HL-60 (cell line): ENCODE measurements at places on chromosomes 11 and 22.
A peak's percentile ranks its signal among the peaks of the same experiment; 100 is the strongest.

- DNase-seq, result no peak
Observed at GRCh38 chr11:121553806-121554205, 101.0 kb upstream of the SORL1-AS1 start.

GRCh38 chr11:103183981-103184611, 74.9 kb downstream of the DYNC2H1 start:
- no peak for DNase-seq

DNA sequence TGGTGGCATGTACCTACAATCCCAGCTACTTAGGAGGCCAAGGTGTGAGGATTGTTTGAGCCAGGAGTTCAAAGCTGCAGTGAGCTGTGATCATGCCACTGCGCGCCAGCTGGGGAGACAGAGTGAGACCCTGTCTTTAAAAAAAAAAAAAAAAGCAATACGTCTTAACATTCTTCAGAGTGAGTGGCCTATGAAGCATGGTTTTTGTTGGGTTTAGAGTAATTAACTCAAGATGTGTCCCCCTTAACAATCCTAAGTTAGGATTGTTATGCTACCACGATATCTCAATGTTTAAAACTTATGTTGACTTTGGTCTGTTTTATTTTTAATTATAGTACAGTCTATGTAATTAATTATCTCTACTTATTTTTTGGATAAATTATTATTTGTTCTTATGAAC, 156.1 kb downstream of the HIPK3 start:
- no peak for DNase-seq

- no peak for DNase-seq
Observed at GRCh38 chr11:30046578-30046945, 29.7 kb upstream of the KCNA4 start.

DNA sequence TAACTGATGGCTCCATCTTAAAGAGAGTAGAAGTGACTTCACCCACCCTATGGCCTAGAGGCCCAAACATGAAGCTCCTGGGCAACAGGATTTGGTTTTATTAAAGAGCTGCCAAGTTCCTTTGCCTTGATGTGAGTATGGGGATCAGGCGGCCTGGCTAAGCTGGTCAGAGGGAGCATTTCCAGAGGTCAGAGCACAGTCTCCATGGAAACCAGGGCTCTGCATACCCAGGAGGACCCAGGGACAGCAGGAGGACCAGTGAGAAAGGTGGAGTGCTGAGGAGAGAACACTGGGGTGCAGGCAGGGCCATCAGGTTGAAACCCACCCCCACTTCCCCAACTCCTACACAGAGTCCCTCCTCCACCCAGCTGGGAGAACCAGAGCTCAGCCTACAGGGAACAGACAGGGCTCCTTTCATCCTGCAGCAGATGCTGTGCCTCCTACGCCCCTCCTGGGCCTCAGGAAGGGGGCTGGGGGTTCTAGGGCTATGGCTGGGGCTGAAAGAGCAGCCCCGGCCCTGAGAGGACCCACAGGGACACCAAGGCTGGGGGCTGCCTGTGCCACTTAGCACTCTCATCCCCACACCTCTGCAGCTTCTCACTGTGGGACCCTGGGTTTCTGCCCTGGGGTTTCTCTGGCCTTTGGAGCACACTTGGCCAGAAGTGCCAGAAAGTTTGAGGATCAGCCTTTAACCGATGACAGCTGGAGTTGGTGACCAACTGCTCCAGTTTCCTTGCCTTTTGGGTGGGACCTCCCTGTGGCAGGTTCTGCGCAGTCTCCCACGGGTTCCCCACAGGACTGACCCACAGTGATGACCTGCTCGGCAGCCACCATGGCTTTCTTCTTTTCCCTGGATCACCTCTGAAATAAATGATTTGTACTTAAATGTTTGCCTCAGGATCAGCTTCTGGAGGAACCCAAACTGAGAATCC, 13.8 kb upstream of the P2RY6 start:
- DNase-seq, result no peak

DNA sequence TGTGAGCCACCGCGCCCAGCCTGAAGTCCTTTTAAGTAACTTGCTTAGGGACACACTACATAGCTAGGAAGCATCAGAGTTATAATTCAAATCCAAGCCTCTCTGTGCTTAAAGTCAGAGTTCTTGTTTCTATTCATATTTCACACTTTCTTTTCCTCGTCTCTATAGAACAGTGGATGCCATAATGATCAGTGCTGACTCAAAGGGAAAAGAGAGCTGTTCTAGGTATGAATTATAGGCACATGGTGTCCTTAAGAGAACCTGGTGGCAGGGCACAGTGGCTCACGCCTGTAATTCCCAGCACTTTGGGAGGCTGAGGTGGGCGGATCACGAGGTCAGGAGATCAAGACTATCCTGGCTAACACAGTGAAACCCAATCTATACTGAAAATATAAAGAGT, 400.2 kb upstream of the DDI1 start:
- no peak for DNase-seq

DNA sequence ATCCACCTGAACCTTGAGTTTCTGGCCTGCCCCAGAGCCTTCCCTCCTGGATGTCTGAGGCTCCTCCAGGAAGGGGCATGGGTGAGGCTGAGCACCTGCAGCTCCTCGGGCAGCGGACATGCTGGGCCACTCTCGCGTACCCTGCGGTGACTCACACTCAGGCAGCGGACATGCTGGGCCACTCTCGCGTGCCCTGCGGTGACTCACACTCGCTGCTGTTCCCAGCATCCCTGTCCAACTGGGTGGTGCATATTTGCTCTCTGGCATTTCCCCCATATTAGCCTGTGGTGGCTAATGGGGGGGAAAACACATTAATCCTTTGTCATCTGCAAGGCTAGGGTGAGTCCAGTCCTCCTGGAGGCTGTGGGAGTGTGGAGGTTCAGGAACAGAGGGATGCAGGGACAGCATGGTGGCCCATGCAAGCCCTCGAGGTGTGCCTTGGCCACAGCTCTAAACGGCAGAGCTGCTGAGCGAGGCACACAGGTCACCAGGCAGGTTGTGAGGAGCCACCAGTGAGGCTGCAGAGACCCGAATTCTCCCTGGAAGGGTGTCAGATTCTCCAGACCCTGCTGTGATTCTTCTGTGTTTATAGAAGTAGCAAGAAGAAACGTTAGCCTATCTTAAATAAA, 728.1 kb downstream of the BRD1 start:
- DNase-seq, result no peak

DNA sequence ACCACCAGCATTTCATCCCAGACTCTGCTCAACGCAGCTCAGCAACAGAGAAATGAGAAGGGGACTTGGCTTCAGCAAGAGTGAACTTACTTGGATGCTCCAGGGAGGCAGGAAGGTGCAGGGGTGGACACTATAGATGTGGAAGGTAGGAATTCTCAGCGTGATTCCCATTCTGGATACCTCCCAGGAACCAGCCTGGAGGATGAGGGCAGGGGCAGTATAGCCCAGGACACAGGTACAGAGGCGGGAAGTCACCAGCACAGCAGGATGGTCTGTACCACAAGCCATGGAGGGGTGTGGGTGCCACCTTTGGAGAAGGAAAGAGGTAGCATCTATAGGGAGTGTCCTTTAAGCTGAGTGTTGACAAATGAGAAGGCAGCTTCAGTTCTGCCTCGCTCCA, 1275.2 kb downstream of the TBC1D22A start:
- no peak for DNase-seq

DNA sequence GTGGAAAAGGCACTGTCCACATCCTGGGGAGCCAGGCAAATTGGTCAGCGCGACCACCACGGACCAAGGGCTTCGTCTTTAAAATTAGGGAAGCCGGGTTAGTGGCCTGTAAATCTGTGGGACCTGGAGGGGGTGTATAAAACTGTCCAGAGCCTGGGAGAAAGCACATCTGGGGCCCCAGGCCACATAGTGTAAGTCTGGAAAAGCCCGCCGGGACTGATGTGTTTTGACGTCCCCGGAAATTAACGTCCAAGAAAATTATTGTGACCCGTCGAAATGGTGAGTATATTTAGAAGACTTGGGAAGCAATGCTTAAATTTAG, 4.2 kb upstream of the IGF2 start:
- no peak for DNase-seq

- no peak for DNase-seq
Observed at GRCh38 chr11:117486059-117486458, 158.4 kb downstream of the CEP164 start.

DNA sequence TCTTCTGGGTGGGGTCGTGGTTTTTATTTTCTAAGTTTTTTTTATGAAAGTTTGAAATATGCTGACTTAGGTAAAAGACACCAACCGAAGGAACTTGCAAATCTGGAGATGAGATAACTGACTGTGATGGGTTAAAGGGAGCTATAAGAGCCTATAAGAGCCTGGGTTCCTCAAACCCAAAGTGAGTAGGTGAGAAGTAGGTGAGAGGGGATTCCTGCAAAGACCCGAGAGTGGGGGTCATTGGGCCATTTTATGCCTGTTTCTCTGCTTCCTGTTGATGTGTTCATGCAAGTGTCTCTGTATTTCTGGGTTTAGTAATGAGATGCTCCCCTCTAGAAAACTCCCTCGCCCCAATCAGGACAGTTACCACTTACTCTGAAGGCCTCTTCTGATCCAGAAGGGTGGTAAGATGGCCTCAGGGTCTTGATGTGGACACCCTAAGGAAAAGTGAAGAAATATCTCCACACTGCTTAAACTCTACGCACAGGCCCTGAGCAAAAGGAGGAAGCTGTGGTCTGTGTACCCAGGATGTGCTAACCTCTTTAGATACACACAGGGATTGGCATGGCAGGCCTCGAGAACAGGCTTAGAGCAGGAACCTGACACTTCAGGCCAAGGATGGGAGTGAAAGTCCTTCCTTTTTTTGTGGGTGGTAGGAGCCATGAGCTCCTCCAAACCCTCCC, 1.8 kb downstream of the FLI1 start:
- DNase-seq, result peak; percentile 97

DNA sequence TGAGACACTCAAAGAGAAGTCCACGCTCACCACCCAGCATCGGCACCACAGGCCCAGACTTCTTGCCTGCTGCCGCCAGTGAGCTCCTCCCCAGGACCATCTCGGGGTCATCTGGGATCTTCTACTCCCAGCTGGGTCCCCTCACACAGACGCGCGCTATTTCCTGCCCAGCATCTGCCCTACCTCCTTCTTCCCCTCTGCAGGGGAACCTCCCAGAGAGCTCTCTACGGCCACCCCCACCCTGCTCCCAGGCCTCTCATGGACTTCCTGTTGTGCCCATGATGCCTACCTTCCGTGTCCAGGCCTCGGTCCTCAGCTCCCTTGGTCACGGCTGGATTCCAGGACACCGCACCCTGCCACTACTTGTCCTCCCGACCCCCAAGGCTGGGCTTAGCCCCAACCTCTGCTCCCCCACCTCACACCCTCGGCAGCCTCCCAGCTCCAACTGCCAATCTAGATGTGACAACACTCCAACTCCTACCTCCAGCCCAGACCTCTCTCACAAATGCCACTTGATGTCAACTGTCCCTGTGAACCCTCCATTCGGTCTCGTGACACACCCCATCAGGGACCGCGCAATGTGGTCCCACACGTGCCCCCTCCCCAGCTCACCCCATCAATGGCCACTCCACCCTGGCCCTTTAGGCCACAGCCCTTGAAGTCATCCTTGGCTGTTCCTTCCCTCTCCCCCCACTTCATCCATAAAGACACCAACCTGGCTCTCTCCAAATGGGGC, 45.3 kb downstream of the SGSM3 start:
- DNase-seq, result peak; percentile 69

GRCh38 chr11:46254133-46254491, 23.4 kb upstream of the CREB3L1 start:
- no peak for DNase-seq

- DNase-seq, result no peak
Observed at GRCh38 chr11:68992743-68993255, 12.0 kb upstream of the MRGPRD start.

DNA sequence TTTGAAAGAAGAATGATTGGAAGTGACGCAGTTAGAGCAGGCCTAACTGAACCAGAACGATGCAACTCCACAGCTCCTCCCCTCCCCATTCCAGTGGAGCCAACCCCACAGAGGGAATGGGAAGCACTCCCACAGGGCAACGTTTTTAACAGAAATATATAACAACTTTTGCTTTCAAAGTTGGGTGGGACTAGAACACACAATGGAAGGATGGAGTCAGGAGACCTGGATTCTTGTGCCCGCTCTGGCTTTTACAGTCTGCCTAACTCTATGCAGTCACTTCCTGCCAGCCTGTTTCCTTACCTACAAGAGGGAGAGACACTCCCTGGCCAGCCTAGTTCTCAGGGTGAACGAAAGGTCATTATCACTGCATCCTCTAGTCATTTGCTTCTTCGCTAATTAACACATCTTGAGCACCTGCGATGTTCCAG, 75.5 kb downstream of the PACSIN2 start:
- no peak for DNase-seq

DNA sequence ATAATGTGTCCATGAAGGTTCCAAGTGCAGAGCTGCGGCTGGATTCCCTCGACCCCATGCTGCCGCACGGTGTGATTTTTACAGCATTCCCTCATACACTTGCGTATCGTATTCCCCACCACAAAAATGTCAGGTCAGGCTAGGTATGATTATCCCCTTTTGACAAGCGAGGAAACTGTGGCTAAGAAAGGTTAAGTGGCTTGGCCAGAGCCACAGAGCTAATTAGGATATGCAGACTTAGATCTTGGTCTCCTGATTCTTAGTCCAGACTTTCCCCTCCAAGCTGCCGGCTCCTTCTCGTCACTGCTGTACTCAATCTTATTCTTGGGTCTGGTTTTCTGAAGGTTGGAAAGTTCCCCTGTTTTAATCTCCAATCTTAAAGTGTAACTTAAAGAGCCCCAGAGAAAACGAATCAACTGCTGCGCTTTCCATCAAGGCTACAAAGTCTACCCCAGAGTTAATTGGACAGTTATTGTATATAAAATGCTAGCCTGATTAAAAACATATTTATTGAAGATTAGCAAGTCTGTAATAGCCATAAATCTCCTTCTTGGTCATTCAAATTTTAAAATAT, 176.6 kb downstream of the ADAMTS15 start:
- DNase-seq, result no peak

- DNase-seq, result peak; percentile 86
Observed at GRCh38 chr11:4049006-4049405, 45.6 kb upstream of the RRM1 start.

DNA sequence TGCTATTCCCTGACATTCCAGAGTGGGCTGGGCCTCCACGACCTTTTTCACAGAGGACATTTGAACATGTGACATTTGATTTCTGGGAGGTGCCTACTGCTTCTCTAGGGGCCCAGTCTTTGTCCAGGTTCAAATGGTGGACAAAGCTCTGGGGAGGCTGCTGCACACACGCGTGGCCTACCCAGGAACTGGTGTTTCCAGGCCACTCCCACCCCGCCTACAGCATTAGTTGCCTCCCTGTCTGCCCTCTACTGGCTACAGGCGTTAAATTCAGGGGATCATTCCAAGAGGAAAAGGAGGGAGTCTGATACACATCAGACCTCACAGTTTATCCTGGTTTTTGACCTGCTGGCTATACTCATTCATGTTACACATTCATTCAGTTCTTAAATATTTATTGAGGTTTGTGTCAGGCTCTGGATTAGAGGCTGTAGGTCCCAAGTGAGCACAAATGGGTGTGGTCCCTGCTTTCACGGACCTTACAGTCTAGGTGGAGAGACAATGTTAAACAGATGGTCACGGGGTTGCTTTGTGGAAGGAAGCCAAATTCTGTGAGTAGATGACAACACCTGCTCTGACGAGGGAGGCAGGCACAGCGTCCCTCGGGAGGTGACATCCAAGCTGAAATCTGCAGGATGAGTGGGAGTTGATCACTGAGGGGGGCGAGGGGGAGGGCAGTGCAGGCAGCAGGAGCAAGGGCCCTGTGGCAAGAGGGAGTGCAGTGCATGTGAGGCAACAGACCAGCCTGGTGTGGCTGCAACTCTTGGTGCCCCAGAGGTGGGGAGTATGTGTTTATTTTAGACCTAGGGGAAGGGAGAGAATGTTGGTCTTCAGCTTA, 11.8 kb downstream of the TUB start:
- DNase-seq, result peak; percentile 59
